ENCODE measurements at places on chromosomes 3 and 15.

GRCh38 chr3:141266797-141267555 lies 35.4 kb downstream of the PXYLP1 start:
- DNase-seq = no peak

DNA sequence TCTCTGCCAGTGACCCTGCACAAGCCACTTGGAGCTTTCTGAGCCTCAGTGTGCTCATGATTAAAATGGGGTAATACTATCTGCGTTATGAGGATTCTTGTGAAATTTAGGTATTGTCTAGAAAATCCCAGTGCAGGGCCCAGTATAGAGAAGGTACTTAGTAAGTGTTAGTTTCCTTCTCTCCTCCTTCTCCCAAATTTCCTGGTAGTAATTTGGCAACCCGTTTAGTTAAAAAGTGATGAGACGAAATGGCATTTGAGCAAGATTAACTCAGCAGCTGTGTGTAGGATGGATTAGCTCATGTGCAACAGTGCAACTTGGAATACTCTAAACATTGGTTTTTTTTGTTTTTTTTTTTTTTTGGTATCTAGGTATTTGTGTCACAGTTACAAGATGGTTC lies 84.6 kb downstream of the SLCO3A1 start:
- DNase-seq = no peak

GRCh38 chr3:197435426-197435825 lies 120.3 kb downstream of the BDH1 start:
- no peak for DNase-seq

- DNase-seq = no peak
These were observed 360.9 kb upstream of the KCNH8 start for GRCh38 chr3:18787441-18787840.

- DNase-seq = no peak
These were observed 722 bp downstream of the MYZAP start for GRCh38 chr15:57592426-57592825.

GRCh38 chr15:90512981-90513380 lies 16.7 kb upstream of the CRTC3 start:
- no peak for DNase-seq

DNA sequence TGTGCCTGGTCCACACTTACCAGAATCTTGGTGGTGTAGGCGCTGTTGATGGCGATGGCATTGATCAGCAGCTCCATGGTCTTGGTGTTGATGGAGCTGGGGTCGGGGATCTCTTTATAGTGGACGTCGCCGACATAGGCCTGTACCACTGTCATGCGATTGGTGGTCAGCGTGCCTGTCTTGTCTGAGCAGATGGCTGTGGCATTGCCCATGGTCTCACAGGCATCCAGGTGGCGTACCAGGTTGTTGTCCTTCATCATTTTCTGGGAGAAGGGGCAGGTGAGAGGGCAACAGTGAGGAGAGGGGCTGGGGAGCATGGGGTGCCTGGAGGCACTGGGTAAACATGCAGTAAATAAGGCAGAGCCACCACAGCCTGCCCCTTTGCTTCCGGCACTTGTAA lies 50.9 kb upstream of the SEC13 start:
- no peak for DNase-seq

DNA sequence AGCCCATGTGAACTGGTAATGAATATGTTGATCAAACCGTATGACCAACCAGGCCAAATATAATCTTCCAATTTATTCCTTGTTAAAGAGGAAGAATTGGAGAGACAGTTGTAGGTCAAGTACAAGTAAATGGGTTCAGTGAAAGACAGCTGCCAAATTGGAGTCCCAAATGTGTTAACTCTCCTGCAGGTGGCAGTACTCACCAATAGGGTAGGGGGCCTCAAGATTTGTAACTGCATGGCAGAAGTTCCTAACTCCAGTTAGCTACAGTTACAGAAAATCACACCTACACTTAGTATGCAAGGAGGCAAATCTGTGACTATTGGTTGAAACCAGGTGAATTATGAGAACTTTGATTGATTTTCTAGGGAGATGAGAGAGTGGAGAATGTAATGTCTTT lies 278.0 kb downstream of the ZBBX start:
- DNase-seq = no peak

DNA sequence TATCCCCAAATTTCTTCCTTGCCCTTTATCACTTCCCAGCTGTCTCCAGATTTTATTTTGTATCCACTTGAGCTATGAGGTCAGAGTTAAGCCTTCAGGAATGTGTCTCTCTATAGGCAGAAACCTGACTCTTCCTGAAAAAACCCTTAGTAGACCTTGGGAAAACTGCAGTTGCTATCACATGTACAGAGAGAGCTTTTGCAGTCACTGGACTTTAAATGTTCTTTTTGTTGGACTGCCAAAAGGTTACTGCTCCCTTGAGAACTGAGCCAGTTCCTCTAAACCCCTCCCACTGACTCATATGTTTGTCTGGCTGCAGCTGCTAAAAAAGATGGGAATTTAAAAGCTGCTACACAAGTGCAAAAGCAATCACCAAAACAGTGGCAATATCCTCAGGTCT lies 169.1 kb upstream of the CCDC54 start:
- DNase-seq = peak; percentile 99

DNA sequence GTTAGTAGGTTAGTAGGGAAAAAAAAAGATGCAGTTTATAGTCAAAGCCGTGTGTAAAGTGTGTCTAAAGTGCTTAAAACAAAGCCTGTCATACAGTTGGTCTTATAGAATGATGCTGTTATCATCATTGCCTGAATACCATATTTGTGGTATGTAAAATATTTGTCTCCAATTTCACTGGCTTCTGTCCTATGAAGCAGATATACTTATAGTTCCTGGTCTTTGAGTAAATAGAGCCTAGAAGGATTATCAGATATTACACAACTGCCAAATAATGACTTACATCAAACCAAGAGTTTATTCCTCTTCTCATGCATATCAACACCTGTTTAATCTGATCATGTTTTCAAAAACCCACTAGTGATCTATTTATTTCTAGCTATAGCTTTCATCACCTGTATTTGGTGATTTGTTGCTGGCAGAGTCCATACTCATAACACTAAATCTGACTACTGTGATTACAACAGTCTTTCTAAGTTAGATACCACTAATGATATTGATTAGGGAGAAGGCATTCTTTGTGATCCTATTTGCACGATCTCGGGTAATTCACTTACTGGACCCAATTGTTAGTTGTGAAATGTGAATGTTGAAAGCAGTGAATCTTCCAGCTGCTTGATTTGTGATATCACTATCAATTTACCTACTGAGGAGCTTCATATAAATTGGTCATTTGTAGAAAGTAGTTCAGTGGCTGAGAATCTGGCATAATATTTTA lies 413.7 kb downstream of the LPP start:
- peak; percentile 34 for DNase-seq

GRCh38 chr15:69272891-69273290 lies 25.8 kb upstream of the PAQR5 start:
- DNase-seq = no peak
